ENCODE measurements at places on chromosomes 2 and 18.

DNA sequence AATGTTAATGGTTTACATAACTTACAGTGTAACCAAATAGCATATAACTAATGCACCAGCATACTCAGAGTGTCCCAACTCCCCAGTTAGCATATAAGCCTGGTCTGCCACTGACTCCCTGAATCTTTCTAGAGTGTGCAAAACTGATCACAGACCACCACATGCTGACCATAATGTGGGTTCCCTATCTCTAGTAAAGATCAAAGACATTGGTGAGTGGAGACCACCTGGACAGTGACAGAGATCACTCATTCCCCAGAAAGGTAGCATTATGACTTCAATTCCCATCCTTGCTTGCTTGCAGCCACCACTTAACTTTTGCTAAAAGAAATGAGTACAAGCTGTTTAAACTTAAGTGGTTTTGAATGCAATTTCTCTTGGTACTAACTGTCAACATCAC is 39.0 kb downstream of the KANSL1L start:
- DNase-seq = no peak

GRCh38 chr2:64825831-64826491 is 163.2 kb upstream of the SLC1A4 start:
- no peak for DNase-seq

GRCh38 chr2:109173311-109174171 is 44.5 kb downstream of the SH3RF3 start:
- no peak for DNase-seq

GRCh38 chr2:219205165-219205538 is 1.4 kb upstream of the ZFAND2B start:
- DNase-seq = no peak

GRCh38 chr2:143730953-143731260 is 601.7 kb downstream of the ARHGAP15 start:
- no peak for DNase-seq

GRCh38 chr2:197477797-197478196 is 21.8 kb downstream of the HSPD1 start:
- no peak for DNase-seq

- DNase-seq = no peak
These were observed 183.2 kb upstream of the SPRED2 start for GRCh38 chr2:65615602-65616001.
